ENCODE measurements at places on chromosomes 7 and 10. TPM values are rescaled to one million over a fixed set of nuclear protein-coding genes. Genes with fewer than 3 reads are reported as not detected.

TMEM213 gene
- total RNA-seq: not detected

GPR26 gene
- total RNA-seq: 13.8 TPM

STEAP1 gene
- 1.2 TPM for total RNA-seq

SMNDC1 gene
- total RNA-seq: 13.8 TPM

CLEC5A gene
- under 0.01 TPM for total RNA-seq

RSPH10B2 gene
- total RNA-seq: 6.0 TPM

AKR1B15 gene
- total RNA-seq: not detected

LBX1 gene
- not detected for total RNA-seq

GRID2IP gene
- total RNA-seq: 2.1 TPM

BEND7 gene
- total RNA-seq: 16.8 TPM

NPC1L1 gene
- total RNA-seq: not detected

ANKRD61 gene
- total RNA-seq: 0.46 TPM

CACNA2D1 gene
- 118 TPM for total RNA-seq

WDFY4 gene
- total RNA-seq: 1.6 TPM

NYAP1 gene
- 38.8 TPM for total RNA-seq

GNGT1 gene
- not detected for total RNA-seq

JAKMIP3 gene
- 7.6 TPM for total RNA-seq

Data from diencephalon (tissue), 1 donor.